Activated CD4-positive, alpha-beta T cell treated with anti-CD3 and anti-CD28 coated beads, Interleukin-2, amount 50 U/mL, for 24 hours (primary cell): ENCODE measurements at places on chromosomes 7 and 10.

DNA sequence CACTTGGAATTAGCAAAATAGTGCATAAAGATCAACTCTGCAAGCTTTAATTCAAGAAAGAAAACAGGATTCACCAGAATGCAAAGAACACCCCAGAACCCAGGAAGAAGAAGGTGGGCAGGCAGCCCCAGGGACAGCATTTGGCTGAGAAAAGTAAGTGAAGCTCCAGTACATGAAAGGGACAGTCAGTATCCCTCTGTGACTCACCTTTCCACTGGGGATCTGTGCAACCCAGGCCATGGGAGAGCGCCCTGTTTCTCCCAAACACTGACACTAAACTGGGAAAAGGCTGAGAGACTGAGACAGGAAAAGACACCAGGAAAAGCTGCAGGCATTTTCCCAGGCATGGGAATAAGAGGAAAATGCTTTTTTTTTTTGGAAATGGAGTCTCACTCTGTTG is 28.2 kb downstream of the SNX13 start:
- no peak for DNase-seq

GRCh38 chr10:6061056-6061455 is 1.1 kb downstream of the IL2RA start:
- no peak for DNase-seq

- DNase-seq, result no peak
Measured at GRCh38 chr7:120856198-120856597, 1.7 kb downstream of the TSPAN12 start.

- no peak for DNase-seq
Measured at GRCh38 chr7:30791114-30791513, 19.9 kb downstream of the MINDY4 start.

- no peak for DNase-seq
Measured at GRCh38 chr7:218896-219580, 26.7 kb downstream of the FAM20C start.

- no peak for DNase-seq
Measured at GRCh38 chr7:105910172-105910571, 33.8 kb upstream of the ATXN7L1 start.

DNA sequence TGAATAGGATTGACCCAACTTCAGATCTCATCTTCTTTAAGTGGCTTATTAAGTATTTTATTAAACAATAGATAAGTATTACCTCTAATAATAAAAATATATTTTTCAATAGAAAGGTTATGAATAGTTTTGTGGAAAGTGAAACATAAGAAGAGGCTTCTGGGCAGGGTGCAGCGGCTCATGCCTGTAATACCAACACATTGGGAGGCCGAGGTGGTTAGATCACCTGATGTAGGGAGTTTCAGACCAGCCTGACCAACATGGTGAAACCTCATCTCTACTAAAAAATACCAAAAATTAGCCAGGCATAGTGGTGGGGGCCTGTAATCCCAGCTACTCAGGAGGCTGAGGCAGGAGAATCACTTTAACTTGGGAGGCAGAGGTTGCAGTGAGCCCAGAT is 26.5 kb downstream of the GPR85 start:
- no peak for DNase-seq

DNA sequence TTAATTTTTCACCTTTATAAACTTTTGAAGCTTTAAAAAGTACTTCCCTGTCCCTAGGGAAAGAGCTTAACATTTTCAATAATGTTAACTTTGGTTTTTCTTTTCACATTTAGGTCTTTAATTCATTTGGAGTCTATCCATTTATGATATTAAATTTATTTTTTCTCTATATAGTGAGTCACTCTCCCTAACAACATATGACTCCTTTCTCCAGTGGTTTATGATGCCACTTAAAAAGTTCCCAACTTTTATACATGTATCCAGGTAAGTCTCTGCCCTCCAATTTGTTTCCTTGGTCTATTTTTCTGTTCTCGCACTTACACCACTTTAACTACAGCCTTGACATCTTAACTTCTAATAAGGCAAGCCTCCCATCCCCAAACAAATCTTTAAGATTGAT is 3.5 kb downstream of the CACUL1 start:
- DNase-seq, result no peak
